ENCODE measurements at places on chromosomes 3 and 15.

DNA sequence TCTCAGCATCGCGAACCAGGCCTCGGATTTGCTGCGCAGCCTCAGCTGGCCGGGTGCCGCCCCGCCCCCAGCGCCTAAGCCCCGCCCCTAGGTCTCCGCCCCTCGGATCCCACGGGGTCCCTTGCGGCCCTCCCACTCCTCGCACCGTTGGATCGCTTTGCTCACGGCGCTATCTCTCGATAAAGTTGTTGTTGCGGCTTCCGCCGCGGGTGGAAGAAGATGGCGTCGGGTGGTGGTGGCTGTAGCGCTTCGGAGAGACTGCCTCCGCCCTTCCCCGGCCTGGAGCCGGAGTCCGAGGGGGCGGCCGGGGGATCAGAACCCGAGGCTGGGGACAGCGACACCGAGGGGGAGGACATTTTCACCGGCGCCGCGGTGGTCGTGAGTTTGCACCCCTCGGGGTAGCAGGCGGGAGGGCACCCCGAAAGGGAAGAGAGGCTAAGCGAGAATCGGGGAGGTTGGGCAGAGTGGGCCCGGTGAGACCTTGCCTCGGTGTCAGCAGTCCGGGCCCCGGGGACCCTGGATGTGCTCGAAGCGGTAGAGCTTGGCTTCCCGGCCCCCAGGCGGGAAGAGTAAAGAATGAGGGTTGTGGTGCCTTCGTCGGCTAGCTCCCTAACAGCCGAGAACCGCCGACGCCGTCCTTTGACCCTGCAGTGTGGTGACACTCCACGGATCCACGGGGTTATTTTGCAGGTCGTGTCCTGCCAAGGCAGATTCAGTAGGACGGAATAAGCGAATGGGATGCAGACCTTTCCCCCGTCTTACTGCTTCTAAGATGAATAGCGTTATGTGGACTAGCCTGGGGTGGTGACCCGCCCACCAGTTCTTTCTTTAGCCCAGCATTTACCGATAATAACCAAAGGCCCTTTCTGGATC is at the start of gene SNX1:
SNX1 (plus strand) TSS at position 188 of the 873 bp plus-strand sequence; CDS start at position 220, 32 bp downstream.
- peak; percentile 70 for DNase-seq

GRCh38 chr3:22495791-22496190 is 707.3 kb upstream of the UBE2E2 start:
- no peak for DNase-seq

GRCh38 chr3:194304186-194304917 is 46.8 kb downstream of the CPN2 start:
- no peak for DNase-seq

DNA sequence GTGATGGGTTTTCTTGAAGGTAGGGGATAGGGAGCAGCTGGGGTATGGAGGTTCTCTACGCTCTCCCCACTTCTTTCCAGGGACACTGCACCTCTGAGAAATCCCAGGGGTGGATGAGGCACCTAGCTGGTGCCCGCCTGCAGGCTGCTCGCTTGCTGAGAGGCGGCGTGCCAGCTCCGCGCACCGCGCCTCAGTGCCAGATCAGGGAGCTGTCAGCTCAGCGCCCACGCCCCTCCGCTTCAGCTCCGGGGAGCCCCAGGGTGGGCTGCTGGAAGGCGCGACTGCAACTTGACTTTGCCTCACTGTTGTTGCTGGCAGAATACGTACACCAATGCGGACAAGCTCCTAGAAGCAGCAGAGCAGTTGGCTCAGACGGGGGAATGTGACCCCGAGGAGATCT is 345.7 kb upstream of the UMPS start:
- DNase-seq, result no peak

- DNase-seq, result peak; percentile 18
These were observed 260.4 kb upstream of the P2RY1 start for GRCh38 chr3:152574461-152575079.

DNA sequence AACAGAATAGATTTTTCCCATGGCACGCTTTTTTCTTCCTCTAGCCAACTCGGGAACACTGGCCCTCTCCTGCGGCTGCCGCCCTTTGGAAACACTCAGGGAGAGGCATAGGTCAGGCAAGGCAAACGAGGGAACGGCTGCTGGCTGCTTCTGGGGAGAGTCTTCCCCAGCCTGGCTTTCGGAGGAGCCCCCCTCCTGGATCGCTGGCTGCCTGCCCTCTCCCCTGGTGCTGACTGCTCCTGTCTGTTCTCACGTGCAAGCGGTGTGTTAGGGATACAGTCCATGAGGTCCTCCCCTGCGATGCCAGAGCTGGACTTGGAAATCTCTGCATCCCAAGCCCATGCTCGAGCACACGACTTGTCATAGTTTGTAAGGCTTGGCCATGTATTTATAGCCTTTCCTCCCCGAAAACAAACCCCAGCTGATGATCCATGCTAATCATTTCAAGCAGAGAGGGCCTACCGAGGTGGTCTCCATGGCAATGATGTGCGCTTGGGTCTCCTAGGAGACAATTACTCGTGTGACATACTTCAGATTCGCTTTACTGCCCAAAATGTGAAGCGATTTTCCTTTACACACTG is 315.6 kb upstream of the ATP10A start:
- no peak for DNase-seq
